ENCODE measurements at places on chromosomes 5 and 9.

GRCh38 chr5:96616801-96617200 is 45.4 kb upstream of the CAST start:
- no peak for DNase-seq

DNA sequence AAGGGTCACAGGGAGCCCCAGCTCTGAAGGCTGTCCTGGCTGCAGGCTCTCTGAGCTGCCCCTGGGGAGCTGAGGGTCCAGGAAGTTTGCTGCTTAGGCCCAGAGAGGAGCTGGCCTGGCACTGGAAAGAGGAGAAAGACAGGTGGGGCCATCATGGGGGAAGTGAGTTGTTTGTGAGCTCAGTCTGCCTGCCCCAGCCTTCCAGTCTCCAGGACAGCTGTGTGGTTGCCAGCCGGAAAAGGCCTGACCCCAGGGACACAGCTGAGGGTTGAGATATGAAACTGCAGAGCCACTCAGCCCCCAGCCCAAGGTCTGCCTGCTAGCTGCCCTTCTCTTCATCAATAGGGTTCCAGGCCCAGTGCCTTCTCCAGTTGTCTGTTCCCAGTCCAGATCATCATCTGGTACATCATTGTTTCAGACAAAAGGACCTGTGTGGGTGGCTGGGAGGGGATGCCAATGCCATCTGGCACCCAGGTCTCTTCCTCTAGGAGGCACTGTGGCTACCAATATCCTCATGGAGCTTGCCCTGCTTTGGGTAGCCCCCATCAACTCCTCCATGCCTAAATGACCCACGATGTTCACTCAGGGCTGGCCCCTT is 4.3 kb upstream of the DDX41 start:
- DNase-seq: no peak

DNA sequence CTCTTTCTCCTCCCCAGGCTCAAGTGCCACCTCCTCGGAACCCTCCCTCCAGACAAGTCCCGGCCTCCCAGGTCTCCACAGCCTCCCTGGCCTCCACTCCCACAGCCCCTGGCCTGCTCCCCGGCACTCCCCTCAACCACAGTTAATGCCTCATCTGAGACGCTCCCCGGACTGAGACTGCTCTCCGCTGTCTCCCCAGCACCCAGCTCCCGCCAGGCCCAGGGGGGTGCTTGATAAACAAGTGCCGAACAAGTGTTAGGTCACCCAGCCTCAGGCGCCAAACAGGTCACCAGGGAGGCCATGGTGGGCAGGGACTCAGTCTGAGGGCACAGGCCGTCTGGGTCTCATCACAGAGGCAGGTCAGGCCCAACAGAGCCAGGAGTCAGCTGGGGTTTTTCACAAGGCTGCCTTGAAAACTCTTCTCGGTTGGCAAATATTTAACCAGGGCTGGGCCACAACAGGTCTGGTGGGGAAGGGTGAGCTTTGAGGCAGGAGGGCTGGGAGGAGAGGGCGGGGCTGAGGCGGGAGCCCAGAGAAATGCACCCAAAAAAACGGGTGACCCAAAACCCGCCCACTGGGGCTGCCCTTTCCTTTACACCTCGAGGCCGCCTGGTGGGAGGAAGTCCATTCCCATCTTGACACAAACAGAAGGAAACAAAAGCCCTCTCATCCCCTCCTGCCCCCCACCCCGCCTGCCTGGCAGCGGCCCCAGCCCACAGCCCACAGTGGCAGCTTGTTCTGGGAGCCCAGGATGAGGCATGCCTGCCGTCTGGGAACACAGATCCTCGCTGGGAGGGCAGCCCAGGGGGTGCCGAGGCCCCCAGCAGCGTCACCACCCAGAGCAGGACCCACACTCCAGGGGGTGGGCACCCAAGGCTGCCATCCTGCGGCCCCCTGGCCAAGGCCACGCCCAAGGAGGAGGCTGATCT is 66.6 kb upstream of the STXBP1 start:
- DNase-seq: no peak

- no peak for DNase-seq
These were observed 69.6 kb upstream of the TGFBR1 start for GRCh38 chr9:99035313-99035712.

DNA sequence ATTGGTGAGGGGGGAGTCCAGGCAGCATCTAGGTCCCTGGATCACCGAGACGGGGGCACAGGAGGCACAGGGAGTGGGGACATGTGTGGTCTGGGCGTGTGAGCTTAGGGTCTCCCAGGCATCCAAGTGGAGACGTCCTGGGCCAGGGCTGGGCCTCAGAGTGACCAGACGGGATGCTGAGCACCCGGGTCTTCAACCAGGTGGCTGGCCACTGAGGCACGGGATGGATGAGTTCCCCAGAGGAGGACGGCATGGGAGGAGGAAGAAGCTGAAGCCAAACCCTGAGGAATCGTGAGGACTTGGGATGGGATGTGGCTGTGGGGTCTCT is 88.0 kb downstream of the LMX1B start:
- DNase-seq: no peak

- DNase-seq: no peak
These were observed 655 bp upstream of the RAI14 start for GRCh38 chr5:34655354-34655991.

- DNase-seq: no peak
These were observed 29.8 kb downstream of the TDRD7 start for GRCh38 chr9:97441729-97442128.

GRCh38 chr9:124349267-124349666 is 66.0 kb downstream of the PSMB7 start:
- no peak for DNase-seq

- DNase-seq: no peak
These were observed 30.9 kb upstream of the CEP72 start for GRCh38 chr5:581266-581665.

GRCh38 chr9:90901933-90902332 is 100.3 kb downstream of the SYK start:
- DNase-seq: no peak

GRCh38 chr5:34833976-34834793 is 4.8 kb upstream of the TTC23L start:
- no peak for DNase-seq

- DNase-seq: no peak
These were observed 248.1 kb upstream of the TAS2R1 start for GRCh38 chr5:9878206-9878605.

DNA sequence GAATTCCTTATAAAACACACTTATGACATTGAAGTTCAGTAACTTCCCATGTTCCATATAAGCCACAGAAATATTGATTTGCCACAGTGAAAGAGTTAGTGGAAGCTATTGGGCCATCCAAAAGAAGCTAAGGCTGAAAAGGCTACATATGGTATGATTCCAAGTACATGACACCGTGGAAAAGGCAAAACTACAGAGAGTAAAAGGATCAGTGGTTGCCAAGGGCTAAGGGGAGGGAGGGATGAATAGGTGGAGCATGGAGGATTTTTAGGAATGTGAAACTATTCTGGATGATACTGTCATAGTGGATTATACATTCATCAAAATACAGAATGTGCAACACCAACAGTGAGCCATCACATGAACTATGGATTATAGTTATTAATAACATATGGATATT is 109.7 kb downstream of the F2RL2 start:
- DNase-seq: no peak

DNA sequence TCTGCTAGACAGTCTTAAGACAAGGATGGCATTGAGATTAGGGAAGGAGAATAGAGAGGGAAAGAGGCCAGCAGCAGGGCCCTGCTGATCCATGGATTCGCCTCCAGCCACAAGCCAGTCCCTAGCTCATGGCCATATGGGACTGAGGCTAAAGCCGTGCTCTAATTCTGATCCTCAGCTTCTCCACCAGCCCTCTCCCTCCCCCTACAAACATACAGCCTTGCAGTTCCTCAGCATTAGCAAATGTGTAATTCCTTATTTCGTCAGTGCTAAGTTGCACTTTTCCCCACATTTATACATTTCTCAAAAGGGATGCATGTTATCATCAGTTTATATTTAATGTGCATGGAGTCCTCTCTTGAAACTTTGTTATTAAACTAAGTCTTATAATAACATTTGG is 34.8 kb downstream of the ZNF462 start:
- no peak for DNase-seq

DNA sequence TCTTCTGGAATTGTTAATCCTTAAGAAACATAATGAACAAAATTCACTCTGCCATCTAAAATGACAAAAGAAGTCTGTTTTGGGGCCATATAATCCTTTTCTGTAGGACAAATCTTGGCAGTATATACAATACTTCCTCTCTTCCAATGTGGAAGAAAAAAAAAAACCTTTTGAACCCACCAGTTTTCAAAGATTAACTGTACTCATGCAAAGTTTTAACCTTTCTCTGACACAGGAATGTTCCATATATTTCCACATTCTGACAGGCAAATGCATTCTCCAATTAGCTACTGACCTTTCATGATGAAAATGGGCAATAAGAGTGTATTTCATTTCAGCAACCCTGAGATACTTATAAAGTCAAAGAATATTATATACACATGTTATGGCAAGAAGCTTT is 65.4 kb downstream of the RNF130 start:
- no peak for DNase-seq

GRCh38 chr5:140207250-140207964 is 32.4 kb downstream of the CYSTM1 start:
- no peak for DNase-seq

Data from HS-27A (cell line).